ENCODE measurements at places on chromosomes 1 and 21. TPM values are rescaled to one million over a fixed set of nuclear protein-coding genes. Genes with fewer than 3 reads are reported as not detected.

- H3K27ac ChIP-seq, result no peak overlapping the region
- no peaks in the 10 kb centered on the region for H3K27me3 ChIP-seq
- no peaks in the 10 kb centered on the region for H3K36me3 ChIP-seq
These were observed 115.6 kb upstream of the KIF26B start for GRCh38 chr1:245039196-245039595.

DNA sequence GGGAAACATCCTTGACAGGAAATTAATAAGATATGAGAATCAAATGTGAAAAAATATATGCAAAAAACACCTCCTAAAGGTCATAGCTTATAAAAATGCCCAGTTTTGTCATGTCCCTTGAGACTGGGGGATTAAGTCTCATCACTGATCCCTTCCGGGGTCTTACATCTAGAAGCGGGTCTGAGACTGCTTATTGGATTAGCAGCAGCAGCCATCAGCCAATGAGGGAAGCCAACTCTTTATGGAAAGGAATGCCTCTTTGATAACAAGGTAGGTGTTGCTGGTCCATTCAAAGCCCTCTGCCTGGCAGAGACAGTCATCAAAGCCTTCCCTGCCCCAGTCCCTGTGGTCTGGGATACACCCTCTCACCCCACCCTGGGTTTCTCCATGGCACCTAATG, 3.9 kb upstream of the CACNA1S start:
- H3K27ac ChIP-seq, result no peak overlapping the region
- H3K36me3 ChIP-seq, result no peaks in the 10 kb centered on the region
- no peaks in the 10 kb centered on the region for H3K4me1 ChIP-seq
- H3K27me3 ChIP-seq, result peaks cover 7% of the 10 kb centered on the region
- DNase-seq, result no peak

C2CD2 gene
- 22.0 TPM for total RNA-seq

DNA sequence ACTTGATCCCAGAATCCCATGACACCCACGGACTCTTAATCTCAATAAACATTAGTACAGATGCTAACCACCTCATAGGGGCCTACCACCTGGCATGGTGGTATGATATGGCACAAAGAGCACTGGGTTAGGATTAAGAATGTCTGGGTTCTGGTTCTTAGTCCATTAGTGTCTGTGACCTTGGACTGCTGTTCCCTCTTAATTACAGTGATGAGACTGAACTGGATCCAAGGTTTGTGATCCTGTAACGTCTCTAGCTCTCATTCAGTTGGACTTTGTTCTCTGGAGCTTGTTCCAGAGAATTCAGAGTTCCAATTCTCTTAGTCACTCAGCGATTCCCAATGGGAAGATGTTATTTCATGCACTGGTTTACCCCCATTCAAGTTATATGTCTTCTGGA, 23.6 kb upstream of the PIGC start:
- H3K4me3 ChIP-seq, result no peak overlapping the region
- no peak overlapping the region for H3K27ac ChIP-seq
- DNase-seq, result no peak
- no peaks in the 10 kb centered on the region for H3K36me3 ChIP-seq

CD1E gene
- total RNA-seq, result 0.16 TPM

DNA sequence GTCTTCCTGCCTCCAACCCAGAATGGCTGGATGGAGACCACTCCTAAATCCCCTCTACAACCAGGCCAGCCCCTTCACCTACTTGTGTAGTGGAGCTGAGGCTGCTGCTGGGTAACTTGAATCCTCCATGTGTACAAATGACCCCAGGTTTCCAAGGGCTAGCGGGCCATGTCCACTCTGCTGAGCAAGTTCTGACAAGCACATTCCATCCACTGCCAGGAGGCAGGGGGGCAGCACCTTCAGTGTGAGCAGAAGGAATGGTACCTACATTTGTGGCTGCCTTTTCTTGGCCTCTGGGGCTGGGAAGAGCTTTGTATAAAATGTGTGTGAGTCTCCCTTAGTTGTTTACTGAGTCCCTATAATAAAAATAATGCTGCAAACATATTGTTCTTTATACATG, 14.5 kb downstream of the KIAA0040 start:
- no peaks in the 10 kb centered on the region for H3K27me3 ChIP-seq
- no peak overlapping the region for H3K4me3 ChIP-seq
- H3K27ac ChIP-seq, result no peak overlapping the region

GRCh38 chr1:205186191-205186590, 25.3 kb downstream of the DSTYK start:
- H3K36me3 ChIP-seq, result no peaks in the 10 kb centered on the region
- H3K27ac ChIP-seq, result no peak overlapping the region
- H3K4me1 ChIP-seq, result peaks cover 12% of the 10 kb centered on the region
- DNase-seq, result no peak
- H3K27me3 ChIP-seq, result no peaks in the 10 kb centered on the region

DNA sequence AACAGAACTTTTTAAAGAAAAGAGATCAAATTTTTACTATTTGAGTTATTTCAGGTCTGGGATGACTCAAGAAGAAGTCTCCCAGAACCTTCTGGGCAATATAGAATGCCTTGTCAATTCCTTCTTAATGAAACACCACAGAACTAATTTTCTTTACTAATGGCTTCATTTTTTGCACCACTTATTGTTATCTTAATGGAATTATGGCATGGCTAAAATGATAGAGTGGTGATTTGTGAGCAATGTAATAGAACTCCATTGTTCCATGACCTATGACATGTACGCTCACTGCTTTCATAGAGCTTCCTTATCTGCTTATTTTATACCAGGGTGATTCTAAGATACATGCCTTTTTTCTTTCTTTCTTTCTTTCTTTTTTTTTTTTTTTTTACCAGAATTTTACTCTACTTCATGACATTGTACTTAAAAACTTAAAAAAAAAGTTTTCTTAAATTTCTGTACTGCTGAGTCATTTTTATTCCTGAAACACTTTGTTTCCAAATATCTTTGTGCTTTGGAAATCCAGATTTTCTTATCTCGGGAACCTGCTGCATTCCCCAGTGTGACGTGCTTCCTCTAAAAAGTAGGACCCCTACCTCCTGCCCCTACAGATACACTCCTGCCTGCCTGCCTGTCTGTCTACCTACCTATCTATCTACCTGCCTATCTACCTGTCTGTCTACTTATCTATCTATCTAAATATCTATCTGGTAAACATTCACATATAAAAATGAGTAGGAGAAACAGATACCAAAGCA, 284.9 kb downstream of the PBX1 start:
- H3K27me3 ChIP-seq, result no peaks in the 10 kb centered on the region
- DNase-seq, result no peak
- H3K4me1 ChIP-seq, result no peaks in the 10 kb centered on the region
- no peak overlapping the region for H3K27ac ChIP-seq

- no peaks in the 10 kb centered on the region for H3K36me3 ChIP-seq
- no peak overlapping the region for H3K27ac ChIP-seq
- DNase-seq, result no peak
- no peak overlapping the region for H3K4me3 ChIP-seq
- no peaks in the 10 kb centered on the region for H3K27me3 ChIP-seq
- no peaks in the 10 kb centered on the region for H3K4me1 ChIP-seq
These were observed 42.8 kb upstream of the USP24 start for GRCh38 chr1:55257958-55258357.

FAM3B gene
- total RNA-seq, result 7.9 TPM

- no peaks in the 10 kb centered on the region for H3K27me3 ChIP-seq
- H3K4me3 ChIP-seq, result no peak within 1 kb of the TSS
- no peaks in the 10 kb centered on the region for H3K36me3 ChIP-seq
These were observed at the start of gene LCE1F for GRCh38 chr1:152774875-152775274. Gene LCE1F (plus strand): TSS chr1:152775140. CDS start chr1:152776372, 1,232 bp downstream.

GRCh38 chr1:180773210-180773865, 139.4 kb upstream of the KIAA1614 start:
- no peaks in the 10 kb centered on the region for H3K27me3 ChIP-seq
- no peak overlapping the region for H3K4me3 ChIP-seq
- no peak overlapping the region for H3K27ac ChIP-seq
- H3K4me1 ChIP-seq, result no peaks in the 10 kb centered on the region
- H3K36me3 ChIP-seq, result no peaks in the 10 kb centered on the region
- DNase-seq, result no peak

GRCh38 chr1:47752559-47752958, 244.6 kb downstream of the TRABD2B start:
- no peak overlapping the region for H3K27ac ChIP-seq
- no peaks in the 10 kb centered on the region for H3K27me3 ChIP-seq
- no peaks in the 10 kb centered on the region for H3K4me1 ChIP-seq
- DNase-seq, result no peak

Data from left lung (tissue), 14 donors.